ENCODE measurements at places on chromosomes 3 and 15.

DNA sequence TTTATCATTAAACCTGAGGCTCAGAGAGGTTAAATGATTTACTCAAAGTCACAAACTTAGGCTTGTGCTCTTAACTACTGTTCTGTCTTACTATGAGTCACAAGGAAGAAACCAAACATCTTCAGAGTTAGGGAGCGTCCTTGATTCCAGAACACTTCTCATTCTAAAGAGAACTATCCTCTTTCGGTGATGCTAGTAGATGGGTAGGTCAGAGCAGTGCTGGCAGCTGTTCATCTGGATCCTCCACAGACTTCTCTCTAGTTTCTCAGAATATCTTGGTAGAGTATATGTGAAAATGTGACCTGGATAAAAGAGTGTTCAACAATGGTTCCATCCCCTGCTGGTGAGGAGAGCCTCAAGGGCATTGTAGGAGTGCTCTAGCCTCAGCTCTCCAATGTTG lies 3.3 kb downstream of the ARL6IP5 start:
- DNase-seq = peak; percentile 71

GRCh38 chr3:133069556-133070286 lies 31.5 kb downstream of the TMEM108 start:
- DNase-seq = no peak

DNA sequence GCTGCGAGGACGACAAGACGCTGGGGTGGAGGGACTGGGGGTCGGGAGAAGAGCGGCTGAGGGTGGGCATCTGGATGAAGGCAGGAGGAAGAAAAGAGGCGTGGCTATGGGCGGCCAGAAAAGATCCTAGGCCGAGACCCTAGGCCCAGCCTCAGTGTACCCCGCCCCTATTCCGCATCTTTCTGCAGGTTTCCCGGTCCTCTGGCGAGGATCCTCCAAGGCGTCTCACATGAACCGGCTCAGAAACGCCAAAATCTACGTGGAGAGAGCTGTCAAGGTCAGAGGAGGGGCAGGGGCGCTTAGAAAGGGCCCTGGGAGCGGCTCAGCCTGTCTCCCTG lies 340 bp downstream of the TTLL3 start:
- no peak for DNase-seq

GRCh38 chr3:107798381-107798780 lies 275.6 kb downstream of the BBX start:
- no peak for DNase-seq

DNA sequence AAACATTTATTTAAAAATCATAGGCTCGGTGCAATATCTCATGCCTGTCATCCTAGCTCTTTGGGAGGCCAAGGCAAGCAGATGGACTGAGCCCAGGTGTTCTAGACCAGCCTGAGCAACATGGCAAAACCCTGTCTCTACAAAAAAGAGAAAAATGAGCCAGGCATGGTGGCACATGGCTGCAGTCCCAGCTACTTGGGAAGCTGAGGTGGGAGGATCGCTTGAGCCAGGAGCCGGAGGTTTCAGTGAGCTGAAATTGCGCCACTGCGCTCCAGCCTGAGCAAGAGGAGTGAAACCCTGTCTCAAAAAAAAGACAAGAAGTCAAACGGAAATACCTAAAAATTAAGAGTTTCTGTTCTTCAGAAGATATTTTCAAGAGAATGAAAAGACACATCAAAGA lies 122.3 kb downstream of the RSL24D1 start:
- no peak for DNase-seq

GRCh38 chr15:90106522-90107117 lies 4.4 kb upstream of the IDH2 start:
- peak; percentile 71 for DNase-seq

GRCh38 chr3:69499899-69500421 lies 114.1 kb upstream of the FRMD4B start:
- no peak for DNase-seq

- peak; percentile 49 for DNase-seq
Observed at GRCh38 chr3:43296565-43296964, 10.2 kb downstream of the SNRK start.

DNA sequence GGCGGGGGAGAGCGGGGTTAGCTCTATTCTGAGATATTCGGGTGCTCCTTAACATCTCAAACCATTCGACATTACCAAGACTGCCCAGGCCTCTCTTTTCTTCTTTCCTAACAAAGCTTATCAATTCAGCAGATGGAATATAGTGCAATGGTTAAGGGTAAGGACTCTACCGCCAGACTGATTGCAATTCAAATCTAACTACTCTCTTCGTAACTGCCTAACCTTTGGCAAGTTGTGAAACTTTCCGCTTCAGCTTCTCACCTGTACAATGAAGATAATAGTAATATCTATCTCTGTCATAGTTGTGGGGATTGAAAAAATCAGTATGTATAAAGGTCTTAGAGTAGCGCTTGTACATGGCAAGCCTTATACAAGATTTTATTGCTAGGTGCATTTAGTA lies 972 bp downstream of the UBA5 start:
- peak; percentile 20 for DNase-seq

- peak; percentile 12 for DNase-seq
Observed at GRCh38 chr3:110624576-110624975, 447.0 kb upstream of the NECTIN3 start.
